ENCODE measurements at places on chromosomes 5 and 9.

DNA sequence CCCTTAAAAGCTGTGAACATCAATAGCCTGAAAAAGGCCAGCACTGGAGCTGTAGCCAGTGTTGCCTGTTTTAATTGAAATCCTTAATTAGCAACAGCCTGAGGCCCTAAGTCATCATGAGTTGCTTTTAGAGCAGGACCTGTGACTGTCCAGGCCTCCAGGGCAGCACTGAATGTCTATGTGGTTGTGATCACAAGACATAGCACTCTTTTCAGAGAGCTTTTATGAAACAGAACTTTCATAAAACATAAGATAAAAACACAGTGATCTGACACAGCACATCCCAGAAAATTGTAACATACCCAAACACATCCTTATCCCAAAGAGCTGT lies 85.5 kb upstream of the MYO10 start:
- no peak for DNase-seq

GRCh38 chr5:29796013-29796412 lies 1397.5 kb upstream of the CDH6 start:
- no peak for DNase-seq

DNA sequence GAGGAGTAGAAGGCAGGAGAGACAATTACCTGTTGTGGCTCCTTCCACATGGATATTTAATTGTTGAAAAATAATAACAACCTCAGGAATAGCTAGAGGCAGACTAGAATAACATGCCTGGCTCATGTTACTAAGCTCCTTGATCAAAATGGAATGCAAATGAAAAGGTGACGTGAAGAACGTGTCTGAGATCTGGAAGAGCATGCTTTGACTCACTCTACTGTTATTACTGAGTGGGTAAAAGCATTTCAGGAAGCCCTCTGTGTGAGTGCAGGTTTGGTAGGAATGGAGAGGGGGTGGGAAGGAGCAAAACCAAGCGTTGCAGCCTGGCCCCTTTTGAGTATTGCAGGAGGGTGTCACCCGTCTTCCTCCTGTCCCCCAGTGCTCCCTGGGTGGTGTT lies 84.8 kb downstream of the EQTN start:
- no peak for DNase-seq

- no peak for DNase-seq
Measured at GRCh38 chr9:131620764-131621520, 75.6 kb downstream of the PRRT1B start.

DNA sequence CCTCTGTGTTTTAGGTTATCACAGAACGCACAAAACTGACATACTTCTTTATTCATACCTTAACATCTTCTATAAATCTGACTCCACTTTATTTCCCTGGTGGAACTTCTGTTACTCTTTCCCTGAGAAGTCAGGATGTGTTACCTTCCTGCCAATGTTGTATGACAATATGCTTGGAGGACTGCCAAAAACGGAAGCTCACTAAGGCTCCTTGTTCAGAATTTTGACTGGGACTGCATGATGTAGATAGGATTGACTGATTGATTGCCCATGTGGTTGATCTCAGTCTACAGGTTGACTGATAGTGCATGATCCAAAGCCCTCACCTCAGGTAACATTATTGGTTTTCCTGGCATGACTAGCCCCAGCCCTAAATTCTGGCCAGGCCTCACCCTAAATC lies 319.4 kb downstream of the TLR4 start:
- DNase-seq, result no peak

DNA sequence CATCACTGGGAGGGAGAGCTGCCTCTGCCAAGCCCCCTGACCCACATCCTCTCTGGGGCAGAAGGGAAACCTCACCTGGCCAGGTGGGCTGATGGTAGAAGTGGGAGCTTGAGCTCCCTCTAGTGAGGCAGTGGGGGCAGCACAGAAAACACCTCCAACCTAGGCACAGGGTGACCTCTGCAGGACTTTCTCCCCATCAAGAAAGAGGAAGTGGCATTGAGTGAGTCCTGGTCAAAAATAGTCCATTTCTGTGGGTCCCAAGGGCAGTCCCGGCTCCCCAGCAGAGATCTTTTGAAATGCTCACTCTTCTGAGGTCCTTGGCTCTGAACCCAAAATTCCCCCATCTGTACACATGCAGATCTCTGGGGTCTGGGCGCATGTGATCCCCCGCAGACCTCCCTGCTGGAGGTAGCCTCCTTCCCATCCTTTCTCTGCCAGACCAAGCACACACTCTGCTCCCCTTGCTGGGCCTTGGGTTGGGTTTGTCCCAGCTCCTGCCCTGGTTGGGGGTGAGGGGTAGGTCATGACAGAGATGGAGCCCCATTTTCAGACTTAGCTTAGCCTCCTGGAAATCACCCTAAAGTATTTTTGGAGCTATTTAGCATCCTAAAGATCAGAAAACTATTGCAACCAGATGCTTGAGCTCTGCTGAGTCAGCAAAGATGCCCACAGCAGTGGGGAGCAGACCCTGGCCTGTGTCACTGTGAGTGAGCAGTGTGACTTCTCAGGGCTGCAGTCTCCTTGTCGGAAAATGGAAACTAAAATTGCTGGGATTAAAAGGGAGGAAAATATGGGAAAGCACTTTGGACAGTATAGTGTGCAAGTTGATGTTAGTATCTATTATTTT lies 41.6 kb upstream of the LCP2 start:
- DNase-seq, result peak; percentile 43

- no peak for DNase-seq
Measured at GRCh38 chr9:96293498-96294158, 8.3 kb downstream of the HSD17B3 start.

GRCh38 chr5:175471628-175472027 lies 6.7 kb upstream of the SFXN1 start:
- no peak for DNase-seq

GRCh38 chr9:83708515-83709158 lies 879 bp upstream of the UBQLN1 start:
- peak; percentile 35 for DNase-seq

- DNase-seq, result no peak
Measured at GRCh38 chr5:133589286-133589685, 23.1 kb downstream of the FSTL4 start.

GRCh38 chr9:117368684-117369230 lies 46.1 kb downstream of the ASTN2 start:
- no peak for DNase-seq

DNA sequence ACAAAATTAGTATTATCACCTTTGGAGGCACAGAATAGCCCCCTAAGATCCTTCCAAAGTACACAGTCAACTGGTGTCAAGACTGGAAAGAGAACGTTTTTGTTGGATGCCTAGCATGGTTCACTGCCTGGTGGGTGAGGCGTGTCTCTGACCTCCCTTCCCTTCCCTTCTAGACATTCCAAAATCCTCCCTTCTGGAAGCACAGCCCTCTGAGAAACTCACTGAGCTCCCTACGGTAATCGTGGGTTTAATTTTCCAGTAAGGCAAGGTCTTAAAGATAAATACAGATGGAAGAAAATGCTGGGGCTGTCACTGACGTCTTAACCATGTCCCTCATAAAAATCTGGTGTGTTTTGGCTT lies 138.8 kb downstream of the LIFR start:
- no peak for DNase-seq

GRCh38 chr5:103254921-103255320 lies 3.6 kb upstream of the MACIR start:
- no peak for DNase-seq

- DNase-seq, result no peak
Measured at GRCh38 chr5:43631182-43631910, 28.4 kb downstream of the NNT start.

DNA sequence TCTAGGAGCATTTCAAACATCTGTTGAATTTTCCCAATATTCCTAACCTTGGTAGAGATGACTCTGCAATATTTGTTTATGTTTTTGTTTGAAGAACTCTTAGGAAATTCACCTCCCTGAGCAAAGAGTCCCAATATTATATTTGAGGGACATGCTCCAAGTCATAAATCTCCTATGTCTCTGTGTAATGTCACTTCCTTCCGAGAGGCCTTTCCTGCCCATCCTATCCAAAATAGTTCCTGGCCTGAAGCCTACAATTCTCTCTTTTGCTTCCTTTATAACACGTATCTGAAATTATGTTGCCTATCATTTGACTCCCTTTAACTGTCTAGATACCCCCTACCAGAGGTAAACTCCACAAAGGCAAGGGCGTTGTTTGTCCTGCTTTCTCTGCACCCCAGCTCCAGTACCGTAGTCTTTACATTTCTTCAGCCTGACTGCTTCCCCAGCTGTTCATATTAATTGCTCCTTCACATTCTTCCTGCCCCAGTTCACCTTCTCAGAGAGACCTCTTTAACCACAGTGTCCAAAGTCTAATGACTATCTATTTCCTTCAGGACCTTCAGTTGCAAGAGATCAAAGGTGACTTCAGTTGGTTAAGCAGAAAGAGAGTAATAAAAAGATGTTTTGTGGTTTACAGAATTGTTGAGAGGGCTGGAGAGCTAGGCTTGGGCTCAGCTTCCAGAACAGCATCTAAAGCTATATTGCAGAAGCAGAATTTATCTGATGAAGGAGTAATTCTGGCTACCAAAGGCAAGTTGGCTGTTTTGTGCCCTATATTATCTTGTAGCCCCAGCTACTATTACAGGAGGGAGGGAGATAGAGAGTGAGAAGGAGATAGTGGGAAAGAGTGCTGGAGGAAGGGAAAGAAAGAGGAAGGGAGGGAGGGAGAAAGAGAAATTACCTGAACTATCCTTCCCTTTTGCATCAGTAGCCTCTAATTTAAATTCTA lies 109.3 kb upstream of the TMEM161B start:
- no peak for DNase-seq

DNA sequence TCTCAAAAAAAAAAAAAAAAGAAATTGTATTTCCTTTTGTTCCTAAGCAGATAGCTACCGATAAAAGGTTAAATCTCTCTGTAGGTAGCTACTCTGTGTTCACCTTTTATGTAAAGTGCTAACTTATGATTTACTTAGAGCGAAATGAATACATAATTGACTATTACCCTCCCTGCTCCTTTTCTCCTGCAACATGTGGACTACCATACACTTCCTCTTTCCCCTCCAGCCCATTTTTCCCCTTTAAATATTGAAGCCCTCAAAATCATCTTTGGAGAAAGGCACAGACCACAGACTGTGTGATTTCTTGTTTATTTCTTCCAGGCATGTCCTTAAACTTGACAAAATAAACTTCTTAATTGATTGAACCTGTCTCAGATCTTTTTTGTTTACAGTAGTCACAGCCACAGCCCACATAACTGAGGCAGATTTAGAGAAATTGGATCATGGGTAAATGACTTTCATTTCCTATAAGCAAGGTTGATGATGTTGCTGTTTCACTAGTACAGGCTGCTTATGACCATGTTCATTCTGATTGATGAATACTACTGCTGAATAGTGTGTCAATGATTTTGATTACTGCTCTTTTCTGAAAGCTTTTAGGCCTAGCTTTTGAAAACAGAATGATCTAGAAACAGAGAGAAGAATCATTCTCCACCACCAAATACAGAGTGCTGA lies 59.2 kb downstream of the PHAX start:
- no peak for DNase-seq

- no peak for DNase-seq
Measured at GRCh38 chr9:110049699-110050450, 158.1 kb downstream of the C9orf152 start.

GRCh38 chr9:15293804-15294316 lies 13.2 kb downstream of the TTC39B start:
- DNase-seq, result no peak

- no peak for DNase-seq
Measured at GRCh38 chr5:119072496-119072895, 1.6 kb downstream of the DMXL1 start.

DNA sequence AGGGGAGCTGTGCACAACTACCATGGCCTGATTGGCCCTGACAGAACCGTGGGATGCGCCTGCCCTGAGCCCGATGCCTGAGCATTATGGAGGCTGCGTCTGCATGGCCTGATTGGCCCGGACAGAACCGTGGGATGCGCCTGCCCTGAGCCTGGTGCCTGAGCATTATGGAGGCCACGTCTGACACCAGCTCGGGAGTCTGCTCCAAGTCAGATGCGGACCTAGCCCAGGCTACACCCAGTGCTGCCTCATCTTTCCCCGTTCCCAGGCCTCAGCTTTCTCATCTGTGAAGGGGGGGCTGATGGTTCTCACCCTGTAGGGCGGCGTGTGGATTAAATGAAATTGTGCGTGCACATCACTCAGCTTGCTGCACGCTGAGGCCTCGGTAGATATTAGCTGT lies 7.3 kb downstream of the CEP72 start:
- no peak for DNase-seq

GRCh38 chr5:31640573-31640972 lies 1.6 kb downstream of the PDZD2 start:
- no peak for DNase-seq

- DNase-seq, result no peak
Measured at GRCh38 chr5:61184708-61185107, 22.4 kb upstream of the SMIM15 start.

Measured in stimulated activated CD8-positive, alpha-beta memory T cell treated with anti-CD3 and anti-CD28 coated beads, Interleukin-7, amount 100 ng/mL, for 1 hour (primary cell).